ENCODE measurements at places on chromosomes 2 and 18. TPM values are rescaled to one million over a fixed set of nuclear protein-coding genes. Genes with fewer than 3 reads are reported as not detected.

The SCN2A gene
- total RNA-seq = 0.05 TPM

The PIGN gene
- 14.6 TPM for total RNA-seq

The VWA3B gene
- 0.32 TPM for total RNA-seq

The CYBRD1 gene
- total RNA-seq = 58.3 TPM

The MYO1B gene
- 16.8 TPM for total RNA-seq

The GPR39 gene
- not detected for total RNA-seq

The DYSF gene
- total RNA-seq = 45.8 TPM

The SCN9A gene
- 2.2 TPM for total RNA-seq

The SPIRE1 gene
- total RNA-seq = 33.5 TPM

The GNLY gene
- total RNA-seq = 1.7 TPM

The CYS1 gene
- total RNA-seq = 3.6 TPM

The LOXL3 gene
- 3.6 TPM for total RNA-seq

The MAP2 gene
- 2.8 TPM for total RNA-seq

The TPO gene
- 7.0 TPM for total RNA-seq

The OLA1 gene
- total RNA-seq = 71.3 TPM

The NAT8 gene
- total RNA-seq = not detected

The BOLL gene
- total RNA-seq = not detected

The TAF1B gene
- total RNA-seq = 6.1 TPM

The UCN gene
- 0.59 TPM for total RNA-seq

The DLX2 gene
- total RNA-seq = not detected

The ST8SIA5 gene
- 1.5 TPM for total RNA-seq

The TACR1 gene
- 0.11 TPM for total RNA-seq

The ITGAV gene
- total RNA-seq = 124 TPM

The DES gene
- 12,920 TPM for total RNA-seq

The PLGLB2 gene
- 1.4 TPM for total RNA-seq

The PLEK gene
- total RNA-seq = 4.7 TPM

The WDR75 gene
- total RNA-seq = 15.0 TPM

The ANKRD36C gene
- total RNA-seq = 4.9 TPM

The HOXD12 gene
- total RNA-seq = not detected

The SUCLG1 gene
- total RNA-seq = 312 TPM

The AMER3 gene
- not detected for total RNA-seq

The MALL gene
- 9.9 TPM for total RNA-seq

The CCDC68 gene
- 3.7 TPM for total RNA-seq

The HOXD13 gene
- total RNA-seq = not detected

The TWIST2 gene
- 1.9 TPM for total RNA-seq

The DTNA gene
- total RNA-seq = 153 TPM

The UPP2 gene
- total RNA-seq = not detected

The TCF7L1 gene
- 9.3 TPM for total RNA-seq

The RUFY4 gene
- total RNA-seq = not detected
